COR-L47 (cell line): ENCODE measurements at places on chromosomes 2 and 18.

DNA sequence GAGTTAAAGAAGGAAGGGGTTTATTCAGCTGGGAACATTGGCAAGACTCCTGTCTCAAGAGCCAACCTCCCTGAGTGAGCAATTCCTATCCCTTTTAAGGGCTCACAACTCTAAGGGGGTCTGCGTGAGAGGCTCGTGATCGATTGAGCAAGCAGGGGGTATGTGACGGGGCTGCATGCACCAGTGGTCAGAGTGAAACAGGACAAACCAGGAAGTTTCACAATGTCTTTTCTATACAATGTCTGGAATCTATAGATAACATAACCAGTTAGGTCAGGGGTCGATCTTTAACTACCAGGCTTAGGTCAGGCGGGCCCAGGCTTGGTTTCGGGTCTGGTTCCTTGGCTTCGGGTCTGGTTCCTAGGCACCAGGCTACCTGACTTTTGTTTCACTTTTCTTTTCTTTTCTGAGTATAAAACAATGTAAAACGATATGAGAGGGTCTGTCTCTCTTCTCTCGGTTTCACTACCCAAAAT, 30.1 kb upstream of the LIPG start:
- DNase-seq: no peak

GRCh38 chr18:21146016-21146415, 34.4 kb upstream of the ROCK1 start:
- DNase-seq: no peak

GRCh38 chr2:66171530-66171929, 263.4 kb upstream of the MEIS1 start:
- DNase-seq: no peak

- no peak for DNase-seq
Observed at GRCh38 chr18:55900380-55900779, 312.4 kb upstream of the TCF4 start.

GRCh38 chr18:49784427-49785185, 28.7 kb downstream of the ACAA2 start:
- DNase-seq: no peak

GRCh38 chr2:234394450-234394849, 102.4 kb downstream of the ARL4C start:
- DNase-seq: no peak

GRCh38 chr2:85579266-85579935, 2.0 kb downstream of the VAMP8 start:
- no peak for DNase-seq

DNA sequence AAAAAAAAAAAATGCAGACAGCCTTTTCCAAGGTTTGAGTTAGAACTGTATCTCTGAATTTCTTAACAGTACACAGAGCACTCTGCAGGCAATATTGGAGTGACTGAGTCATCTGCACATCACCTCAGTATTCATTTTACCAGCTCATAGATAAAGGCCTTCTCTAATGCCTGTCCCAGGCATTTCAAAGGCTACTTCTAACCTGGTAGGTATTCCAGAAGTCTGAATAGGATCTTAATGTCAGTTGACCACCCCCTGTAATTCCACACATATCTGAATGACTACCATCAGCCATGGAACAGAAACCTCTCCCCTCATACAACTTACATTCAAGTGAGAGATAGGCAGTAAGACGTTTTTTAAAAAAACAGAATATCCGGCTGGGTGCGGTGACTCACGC, 9.0 kb downstream of the METTL21A start:
- no peak for DNase-seq

GRCh38 chr2:96159084-96159830, 14.0 kb upstream of the DUSP2 start:
- DNase-seq: no peak

GRCh38 chr2:238688193-238689153, 159.4 kb upstream of the TWIST2 start:
- DNase-seq: no peak

GRCh38 chr18:9153256-9153655, 16.7 kb downstream of the ANKRD12 start:
- no peak for DNase-seq

GRCh38 chr2:141522048-141522447, 608.8 kb downstream of the LRP1B start:
- DNase-seq: no peak

DNA sequence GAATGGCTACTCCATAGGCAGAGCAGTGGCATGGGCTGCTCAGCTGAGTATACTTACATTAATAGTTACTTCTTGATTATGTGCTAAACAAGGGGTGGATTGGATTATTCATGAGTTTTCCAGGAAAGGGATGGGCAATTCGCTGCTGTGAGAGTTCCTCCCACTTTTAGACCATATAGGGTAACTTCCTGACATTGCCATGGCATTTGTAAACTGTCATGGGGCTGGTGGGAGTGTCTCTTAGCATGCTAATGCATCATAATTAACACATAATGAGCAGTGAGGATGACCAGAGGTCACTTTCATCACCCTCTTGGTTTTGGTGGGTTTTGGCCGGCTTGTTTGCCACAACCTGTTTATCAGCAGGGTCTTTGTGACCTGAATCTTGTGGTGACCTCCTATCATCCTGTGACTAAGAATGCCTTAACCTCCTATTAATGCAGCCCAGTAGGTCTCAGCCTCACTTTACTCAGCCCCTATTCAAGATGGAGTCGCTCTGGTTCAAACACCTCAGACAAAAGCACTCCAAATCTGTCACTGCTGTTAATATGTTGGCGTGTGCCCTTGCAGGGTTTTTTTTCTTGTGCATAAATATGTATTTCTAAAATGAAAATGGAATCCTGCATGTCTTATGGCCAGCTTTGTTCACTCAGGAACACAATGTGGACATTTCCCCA, 56.0 kb downstream of the CYBRD1 start:
- DNase-seq: no peak

GRCh38 chr2:40357667-40358066, 94.2 kb downstream of the SLC8A1 start:
- DNase-seq: no peak

DNA sequence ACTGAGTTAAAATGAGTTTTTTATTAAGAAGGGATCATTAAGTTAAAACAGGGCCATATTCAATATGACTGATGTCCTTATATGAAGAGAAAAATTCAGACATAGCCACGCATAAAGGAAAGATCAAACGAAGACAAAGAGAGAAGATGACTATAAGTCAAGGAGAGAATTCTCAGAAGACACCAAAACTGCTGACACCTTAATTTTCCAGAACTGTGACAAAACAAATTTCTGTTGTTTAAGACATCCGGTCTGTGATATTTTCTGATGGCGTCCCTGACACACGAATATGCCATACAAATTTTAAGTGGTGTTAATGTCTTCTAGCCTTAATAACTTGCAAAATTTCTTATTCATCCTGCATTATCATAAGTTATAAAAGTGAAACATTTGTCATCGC, 1325.2 kb upstream of the DDX18 start:
- DNase-seq: no peak

DNA sequence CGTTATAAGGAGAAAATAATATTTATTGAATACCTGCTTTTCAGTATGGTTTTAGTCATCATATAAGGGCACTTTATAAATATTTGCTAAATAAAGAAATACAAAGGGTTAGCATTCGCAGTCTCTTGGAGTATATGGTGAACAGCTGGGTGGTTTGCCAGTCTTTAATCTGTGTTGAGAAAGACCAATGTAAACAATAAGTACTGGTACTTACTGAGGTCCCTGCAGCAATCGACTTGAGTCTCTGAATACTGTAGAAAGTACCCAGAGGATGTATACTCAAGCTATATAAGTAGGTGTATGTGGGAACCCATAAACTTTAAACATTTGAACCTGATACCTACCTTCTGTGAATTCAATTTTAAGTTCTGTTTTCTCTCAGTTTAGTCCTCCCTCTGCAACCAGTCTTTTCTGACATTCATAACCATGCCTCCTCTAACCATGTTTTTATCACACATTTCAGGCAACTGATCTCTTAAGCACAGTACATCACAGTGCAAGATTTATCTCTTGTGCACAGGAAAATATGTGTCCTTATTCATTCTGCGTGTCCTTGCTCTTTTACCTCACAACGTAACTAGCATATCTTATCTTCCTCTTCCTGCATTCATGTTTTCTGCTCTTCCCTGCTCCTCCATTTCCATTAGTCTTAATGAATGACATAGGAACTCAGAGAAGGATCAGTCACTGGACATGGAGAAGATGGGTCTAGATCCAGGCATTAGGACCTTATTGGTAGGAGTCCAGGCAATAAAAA, 21.7 kb downstream of the C18orf63 start:
- DNase-seq: no peak

DNA sequence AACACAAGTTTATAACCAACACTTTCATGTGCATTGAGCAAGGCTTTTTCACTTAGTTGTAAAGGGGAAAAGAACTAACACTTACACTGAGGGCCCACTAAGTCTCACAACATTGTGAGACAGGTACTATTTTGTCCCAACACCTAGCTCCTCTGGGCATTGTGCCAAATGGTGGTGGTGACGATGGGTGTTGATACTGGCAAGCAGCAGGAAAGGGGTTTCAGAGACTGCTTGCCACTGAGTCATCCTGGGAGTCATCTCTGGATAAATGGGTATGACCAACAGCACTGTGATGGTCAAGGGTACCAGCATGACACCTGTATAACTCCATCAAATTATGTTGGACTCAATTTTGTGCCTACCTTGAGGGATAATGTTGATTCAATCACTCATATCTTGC, 138.8 kb upstream of the ITGA6 start:
- peak; percentile 81 for DNase-seq

GRCh38 chr2:5022061-5022460, 670.1 kb upstream of the SOX11 start:
- DNase-seq: no peak

- DNase-seq: no peak
Observed at GRCh38 chr2:160377204-160377995, 116.2 kb downstream of the RBMS1 start.

GRCh38 chr18:54641734-54642133, 50.7 kb downstream of the DYNAP start:
- DNase-seq: no peak

GRCh38 chr18:46408334-46408987, 248.6 kb downstream of the LOXHD1 start:
- no peak for DNase-seq

DNA sequence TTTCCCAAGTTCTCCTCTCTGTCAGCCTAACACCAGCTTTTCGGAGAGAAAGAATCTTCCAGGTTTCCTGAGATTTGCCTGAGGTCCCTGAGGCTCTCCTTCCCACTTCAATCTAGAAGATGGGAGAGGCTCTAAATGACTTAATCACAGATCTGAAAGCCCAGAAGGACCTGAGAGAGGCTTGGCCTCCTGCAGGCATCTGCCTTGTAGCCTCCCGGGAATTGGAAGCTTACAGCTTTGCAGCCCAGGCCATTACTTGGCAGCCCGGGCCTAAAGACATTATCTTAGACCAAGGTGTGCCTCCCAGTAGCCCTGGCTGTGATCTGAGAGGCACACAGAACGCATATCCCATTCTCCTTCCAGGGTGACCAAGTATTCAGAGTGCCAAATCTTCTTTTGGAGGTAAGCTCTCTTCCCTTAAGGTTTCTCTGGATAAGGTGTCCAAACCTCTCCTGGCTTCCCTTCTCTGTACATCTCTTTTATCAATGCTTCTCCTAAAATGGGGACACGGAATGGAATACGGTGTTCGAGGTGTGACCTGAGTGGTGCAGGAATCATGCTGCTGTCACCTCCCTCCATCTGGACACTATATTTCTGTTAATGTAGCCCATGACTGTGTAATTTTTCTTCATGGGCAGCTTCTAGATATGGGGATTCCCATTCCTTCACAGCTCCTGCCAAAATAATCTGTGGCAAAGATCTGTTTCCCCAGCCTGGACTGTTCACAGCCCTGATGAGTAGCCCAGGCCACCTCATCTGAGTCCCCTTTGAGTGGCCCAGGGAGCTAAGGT, 16.0 kb downstream of the CTIF start:
- DNase-seq: no peak

DNA sequence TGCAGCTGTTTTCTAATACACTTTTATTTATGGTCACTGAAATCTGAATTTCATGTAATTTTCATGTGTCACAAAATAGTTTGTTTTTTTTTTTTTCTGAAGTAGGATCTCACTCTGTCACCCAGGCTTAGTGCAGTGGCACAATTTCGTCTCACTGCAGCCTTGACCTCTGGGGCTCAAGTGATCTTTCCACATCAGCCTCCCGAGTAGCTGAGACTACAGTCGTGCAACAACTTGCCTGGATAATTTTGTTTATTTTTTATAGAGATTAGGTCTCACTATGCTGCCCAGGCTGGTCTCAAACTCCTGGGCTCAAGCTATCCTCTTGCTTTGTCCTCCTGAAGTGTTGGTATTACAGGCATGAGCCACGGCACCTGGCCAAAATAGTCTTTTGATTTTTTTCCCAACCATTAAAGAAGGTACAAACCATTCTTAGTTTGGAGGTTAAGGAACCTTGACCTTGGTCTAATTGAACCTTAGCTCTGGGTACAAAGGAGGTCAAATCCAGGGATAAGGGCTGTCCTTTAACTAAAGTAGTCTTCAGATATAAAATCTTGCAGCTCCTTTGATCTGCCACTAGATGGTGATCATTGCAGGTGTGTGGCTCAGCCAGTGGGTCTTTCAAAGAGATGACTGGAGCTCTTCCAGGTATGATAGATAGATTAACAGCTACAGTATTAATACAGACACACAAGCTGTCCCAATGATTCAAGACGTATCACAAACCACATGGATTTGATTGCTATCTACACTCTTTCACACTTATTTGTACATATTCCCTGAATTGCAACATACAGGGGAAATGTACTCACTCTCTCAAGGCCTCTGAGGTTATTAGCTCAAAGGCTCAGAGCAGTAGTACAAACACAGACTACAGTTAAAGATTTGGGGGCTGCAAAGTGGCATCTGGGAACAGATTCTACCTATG, 4.7 kb upstream of the KRCC1 start:
- DNase-seq: peak; percentile 38

GRCh38 chr2:85728342-85728741, 25.4 kb upstream of the ATOH8 start:
- DNase-seq: no peak

DNA sequence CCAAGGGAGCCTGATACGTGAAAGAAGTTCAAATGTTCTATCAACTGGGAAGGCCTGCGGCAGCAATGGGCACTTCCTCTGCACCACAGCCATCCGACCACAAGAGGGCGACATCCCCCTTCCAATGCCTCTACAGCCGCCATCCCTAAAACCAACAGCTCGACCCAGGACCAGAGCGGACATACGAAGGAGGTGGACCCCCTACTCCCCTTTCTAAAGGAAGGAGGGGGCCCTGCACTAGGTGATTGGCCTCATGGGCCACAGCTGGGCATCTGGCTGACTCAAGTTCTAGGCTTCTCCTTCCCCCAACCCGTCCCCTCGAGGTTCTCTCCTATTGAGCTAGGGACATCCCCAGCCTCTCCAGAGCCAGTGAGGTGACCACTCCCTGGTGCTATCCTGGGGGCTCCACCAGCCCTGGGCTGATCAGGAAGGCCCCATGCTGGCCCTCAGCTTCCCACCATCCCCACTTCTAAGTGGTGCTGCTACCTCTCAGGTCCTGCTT, 217.2 kb downstream of the TNS1 start:
- DNase-seq: peak; percentile 57

GRCh38 chr2:63984606-63985359, 34.4 kb downstream of the VPS54 start:
- no peak for DNase-seq

- peak; percentile 96 for DNase-seq
Observed at GRCh38 chr2:165634855-165635254, 159.2 kb downstream of the GALNT3 start.
